ENCODE measurements at places on chromosomes 1 and 21.

GRCh38 chr1:30041741-30042437, 681.5 kb downstream of the MATN1 start:
- no peak for DNase-seq

DNA sequence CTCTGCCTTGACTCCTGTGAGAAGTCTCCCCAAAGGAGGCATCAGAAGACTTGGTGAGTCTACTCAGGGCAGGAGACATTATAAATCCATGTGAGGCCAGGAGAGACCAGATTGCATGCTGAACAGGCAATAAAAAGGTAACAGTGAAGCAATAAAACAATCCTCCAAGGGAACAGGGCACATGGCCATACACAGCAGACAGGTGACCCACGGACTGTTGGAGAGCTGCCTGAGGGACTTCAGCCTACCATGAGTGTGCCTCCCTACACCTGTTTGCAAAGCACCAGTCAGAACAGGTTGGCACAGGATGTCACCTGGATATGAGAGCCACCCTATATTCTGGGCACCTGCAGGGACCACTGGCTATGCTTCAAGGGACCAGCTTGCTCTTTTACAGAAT, 67.6 kb downstream of the MAB21L3 start:
- DNase-seq: no peak

DNA sequence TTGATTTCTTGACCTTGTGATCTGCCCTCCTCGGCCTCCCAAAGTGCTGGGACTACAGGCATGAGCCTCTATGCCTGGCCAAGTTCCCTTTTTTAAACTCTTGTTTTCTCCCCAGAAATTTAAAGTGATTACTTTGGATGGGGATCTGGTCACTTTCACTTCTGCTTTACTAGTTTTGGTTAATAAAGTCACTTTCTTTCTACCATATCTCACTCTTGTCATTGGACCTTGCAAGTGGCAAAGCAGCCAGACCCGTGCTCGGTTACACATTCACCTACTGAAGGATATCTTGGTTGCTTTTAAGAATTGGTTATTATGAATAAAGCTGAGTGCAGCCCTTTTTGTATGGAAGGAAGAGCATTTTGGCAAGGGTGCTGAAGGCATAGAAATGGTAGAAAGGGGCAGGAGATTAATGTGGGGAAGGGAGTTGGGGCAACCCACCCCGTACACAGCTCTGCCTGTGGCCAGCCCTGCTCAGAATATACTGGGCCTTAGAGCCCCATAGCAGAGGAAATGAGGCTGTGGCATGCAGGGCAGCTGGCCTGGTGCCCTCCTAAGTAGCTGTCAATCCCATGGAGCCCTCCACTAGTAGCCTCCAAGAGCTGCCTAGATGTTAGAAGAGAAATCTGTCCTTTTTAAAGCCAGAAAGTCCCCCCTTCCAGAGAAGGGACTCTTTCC, 40.7 kb downstream of the CD2 start:
- DNase-seq: peak; percentile 34

DNA sequence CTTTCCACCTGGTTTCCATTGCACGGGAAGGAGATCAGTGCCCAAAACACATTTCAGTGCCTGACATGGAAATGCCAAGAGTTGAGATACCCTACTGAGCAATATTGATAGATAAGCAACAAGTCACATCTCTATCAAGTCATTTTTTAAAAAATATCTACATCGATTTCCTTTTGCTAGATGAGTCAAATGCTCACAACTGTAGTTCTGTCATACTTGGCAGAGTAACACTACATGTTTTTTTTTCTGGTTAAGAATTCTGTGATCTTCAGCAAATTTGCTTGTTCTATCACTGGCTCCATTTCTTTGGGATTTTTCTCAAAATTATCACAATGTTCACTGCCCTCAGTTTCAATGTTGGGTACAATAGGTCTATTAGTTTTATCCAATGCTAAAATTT, 145.4 kb downstream of the ZC3H11B start:
- peak; percentile 59 for DNase-seq

DNA sequence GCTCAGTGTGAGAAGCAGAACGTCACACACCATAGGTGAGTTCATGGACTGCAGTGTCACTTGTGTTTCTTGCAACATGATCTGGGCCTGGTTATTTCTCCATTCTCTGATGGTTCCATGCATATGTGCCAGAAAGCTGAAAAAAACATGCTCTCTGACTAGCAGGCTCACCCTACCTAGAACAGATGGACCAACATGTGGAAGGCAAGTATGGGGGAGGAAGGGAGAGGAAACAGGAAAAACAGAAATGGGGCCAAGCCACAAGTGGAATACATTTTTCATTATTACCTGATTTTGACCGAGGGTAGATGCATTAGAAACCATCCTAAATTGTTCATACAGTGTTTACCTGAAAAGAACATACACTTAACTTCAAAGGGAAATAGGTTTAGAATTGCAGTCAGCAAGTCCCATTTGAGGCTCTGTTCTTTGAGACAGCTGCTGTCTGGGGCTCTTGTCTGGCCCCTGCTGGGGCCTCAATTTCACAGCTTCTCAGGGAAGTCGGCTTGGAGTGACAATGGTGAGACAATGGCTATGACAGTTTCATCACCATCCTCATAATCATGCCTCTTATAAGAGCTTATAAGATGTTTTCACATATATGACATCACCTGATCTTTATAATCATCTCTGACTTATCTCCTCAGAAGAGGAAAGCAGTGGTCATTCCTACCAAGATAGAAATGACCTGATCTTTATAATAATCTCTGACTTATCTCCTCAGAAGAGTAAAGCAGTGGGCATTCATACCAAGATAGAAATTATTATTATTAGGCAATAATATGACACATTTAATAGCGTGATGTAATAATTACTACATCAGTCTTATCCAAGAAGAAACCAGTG, 327.3 kb downstream of the SIPA1L2 start:
- DNase-seq: no peak

DNA sequence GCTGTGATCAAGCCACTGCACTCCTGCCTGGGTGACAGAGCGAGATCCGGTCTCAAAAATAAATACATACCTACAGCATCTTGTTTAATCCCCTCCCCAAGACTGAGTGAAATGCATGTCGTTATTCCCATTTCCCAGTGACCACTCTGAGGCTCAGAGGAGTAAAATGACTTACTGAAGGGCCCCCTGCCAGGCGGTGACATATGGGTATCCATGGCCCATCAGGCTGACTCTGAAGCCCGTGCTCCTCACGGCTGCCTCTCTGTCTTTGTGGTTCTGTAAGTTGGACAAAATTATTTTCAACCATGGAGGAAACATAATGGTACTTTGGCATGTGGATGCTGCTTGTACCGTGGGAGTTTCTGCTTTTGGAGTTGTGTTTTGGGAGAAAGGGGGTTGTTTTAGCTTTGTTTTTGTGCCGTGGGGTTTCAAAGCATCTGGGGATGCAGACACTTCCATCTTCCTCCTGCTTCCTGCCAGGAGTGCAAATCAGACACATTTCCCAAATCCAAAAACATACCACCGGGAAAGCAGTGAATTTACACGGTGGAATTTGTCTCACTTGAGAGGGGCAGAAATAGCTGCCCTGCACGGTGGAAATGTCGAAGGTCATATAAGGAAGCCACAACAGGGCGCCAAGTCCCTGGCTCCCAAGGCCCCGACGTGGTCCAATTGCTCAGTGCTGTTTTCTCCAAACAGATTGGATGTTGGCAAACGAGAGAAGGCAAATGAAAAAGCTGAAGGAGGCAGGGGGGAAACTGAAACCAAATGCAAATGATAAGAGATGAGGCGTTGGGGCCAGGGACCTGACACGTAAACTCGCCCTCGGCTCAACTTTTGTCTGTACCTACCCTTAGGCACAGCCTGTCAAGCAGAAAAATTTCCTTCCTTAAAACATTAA, 17.1 kb upstream of the PINK1 start:
- no peak for DNase-seq

DNA sequence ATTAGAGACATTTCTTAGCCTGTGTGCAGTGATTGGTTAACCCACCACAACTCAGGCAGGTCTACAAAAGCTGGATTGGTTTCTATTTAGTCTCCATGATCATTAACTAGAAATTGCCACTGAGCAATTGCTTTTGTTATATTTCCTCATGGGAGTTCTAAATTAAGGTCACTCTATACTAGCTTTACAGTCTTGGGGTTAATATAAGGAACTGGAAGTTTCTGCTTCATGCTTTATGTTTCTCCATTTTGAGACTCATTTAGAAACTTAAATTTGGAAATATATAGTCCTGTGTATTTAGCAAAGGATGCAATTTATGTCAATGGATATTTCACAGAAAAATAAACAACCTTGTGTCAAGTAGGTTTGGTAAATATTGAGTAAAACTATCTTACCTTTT, 137.5 kb downstream of the HLX start:
- DNase-seq: no peak

DNA sequence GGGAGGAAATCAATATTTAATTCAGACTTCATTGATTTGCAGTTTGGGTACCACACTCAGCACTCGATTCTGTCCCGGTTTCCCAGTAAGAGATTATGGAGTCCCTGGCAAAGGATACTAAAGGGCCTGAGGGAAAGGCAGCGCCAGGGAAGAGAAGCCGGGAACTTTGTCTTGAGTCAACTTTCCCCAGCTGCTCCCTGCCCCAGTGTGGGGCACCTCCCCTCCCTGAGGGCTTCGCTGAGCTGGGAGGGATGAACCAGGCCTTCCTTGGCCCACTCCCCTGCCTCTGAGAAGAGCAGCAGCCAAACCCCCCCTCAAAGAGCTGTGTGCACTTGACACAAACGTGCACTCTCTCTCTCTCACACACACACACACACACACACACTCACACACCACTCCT, 32.6 kb downstream of the OPTC start:
- DNase-seq: no peak

Measured in muscle of leg (tissue), 16 donors.